Purkinje cell (primary cell): ENCODE measurements at places on chromosomes 13 and 19. TPM values are rescaled to one million over a fixed set of nuclear protein-coding genes. Genes with fewer than 3 reads are reported as not detected.

PPP1R12C gene
- 7.8 and 8.1 TPM in 2 replicates for polyA plus RNA-seq

CBY2 gene
- polyA plus RNA-seq: not detected in 2 replicates

ZNF570 gene
- polyA plus RNA-seq: 8.3 and 9.0 TPM in 2 replicates

MIR17HG gene
- 0.63 TPM in 1 of 2 replicates, not detected in the other for polyA plus RNA-seq

PNMA8B gene
- 4.9 and 6.1 TPM in 2 replicates for polyA plus RNA-seq

C1QTNF9 gene
- polyA plus RNA-seq: 0.55 TPM in 1 of 2 replicates, not detected in the other

KCNN1 gene
- 2.1 and 4.3 TPM in 2 replicates for polyA plus RNA-seq

ELSPBP1 gene
- polyA plus RNA-seq: not detected in 2 replicates

SELENOV gene
- polyA plus RNA-seq: not detected in 2 replicates

WDR62 gene
- 1.9 TPM in 1 of 2 replicates, not detected in the other for polyA plus RNA-seq

CEACAM4 gene
- polyA plus RNA-seq: not detected in 2 replicates

PCDH20 gene
- polyA plus RNA-seq: 8.3 TPM in 1 of 2 replicates, not detected in the other

ZNF610 gene
- 11.7 and 17.8 TPM in 2 replicates for polyA plus RNA-seq

LGALS7 gene
- polyA plus RNA-seq: not detected in 2 replicates

RFPL4AL1 gene
- polyA plus RNA-seq: not detected in 2 replicates

DIRAS1 gene
- polyA plus RNA-seq: 0.22 and 1.6 TPM in 2 replicates

SHISA7 gene
- 0.62 TPM in 1 of 2 replicates, not detected in the other for polyA plus RNA-seq

SMIM17 gene
- 3.7 TPM in 1 of 2 replicates, not detected in the other for polyA plus RNA-seq

CYP2A6 gene
- polyA plus RNA-seq: not detected in 2 replicates

MBD3L2 gene
- polyA plus RNA-seq: not detected in 2 replicates

DGKH gene
- polyA plus RNA-seq: 112 and 125 TPM in 2 replicates

MAB21L1 gene
- polyA plus RNA-seq: 0.88 TPM in 1 of 2 replicates, not detected in the other

SIGLEC12 gene
- polyA plus RNA-seq: not detected in 2 replicates

SBSN gene
- not detected in 2 replicates for polyA plus RNA-seq

CCDC169 gene
- 3.8 and 4.7 TPM in 2 replicates for polyA plus RNA-seq

ACP7 gene
- not detected in 2 replicates for polyA plus RNA-seq

FXYD3 gene
- 0.67 and 3.5 TPM in 2 replicates for polyA plus RNA-seq

KLK3 gene
- not detected in 2 replicates for polyA plus RNA-seq

IPO5 gene
- 73.2 and 76.8 TPM in 2 replicates for polyA plus RNA-seq

ANKLE1 gene
- 0.28 TPM in 1 of 2 replicates, not detected in the other for polyA plus RNA-seq

OSCAR gene
- polyA plus RNA-seq: not detected in 2 replicates

GJA3 gene
- 0.05 TPM in 1 of 2 replicates, not detected in the other for polyA plus RNA-seq

ZNF791 gene
- polyA plus RNA-seq: 11.3 and 13.7 TPM in 2 replicates

GRAMD1A gene
- 0.64 and 1.0 TPM in 2 replicates for polyA plus RNA-seq

MZF1 gene
- polyA plus RNA-seq: 1.3 and 2.5 TPM in 2 replicates

MAMSTR gene
- 1.0 and 1.9 TPM in 2 replicates for polyA plus RNA-seq

MYPOP gene
- 2.1 and 4.6 TPM in 2 replicates for polyA plus RNA-seq

NOTCH3 gene
- 0.41 and 0.54 TPM in 2 replicates for polyA plus RNA-seq

MEIS3 gene
- polyA plus RNA-seq: 0.31 and 7.3 TPM in 2 replicates

IGFL2 gene
- polyA plus RNA-seq: not detected in 2 replicates
